Stimulated activated CD4-positive, alpha-beta T cell treated with anti-CD3 and anti-CD28 coated beads, Interleukin-2, amount 100 ng/mL, for 48 hours (primary cell): ENCODE measurements at places on chromosomes 6 and 20.

DNA sequence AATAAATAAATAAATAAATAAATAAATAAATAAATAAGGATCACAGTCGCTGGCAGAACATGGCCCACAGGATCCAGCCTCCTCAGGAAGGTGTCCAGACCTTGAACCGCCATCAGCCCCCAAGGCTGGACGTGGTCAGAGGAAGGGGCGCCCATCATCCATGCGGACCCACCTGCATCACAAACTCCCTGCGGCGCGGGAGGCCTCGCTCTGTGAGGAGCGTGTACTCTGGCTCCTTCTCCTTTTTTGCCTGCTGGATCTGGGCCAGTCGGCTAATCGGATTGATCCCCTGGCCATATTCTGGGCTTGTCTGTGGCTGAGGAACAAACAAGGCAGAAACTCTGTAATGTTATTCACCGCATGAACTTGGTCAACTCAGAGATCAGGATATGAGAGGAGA lies 65.2 kb downstream of the STAU1 start:
- DNase-seq: no peak

- DNase-seq: no peak
Measured at GRCh38 chr20:23923891-23924435, 44.4 kb upstream of the CST5 start.

- no peak for DNase-seq
Measured at GRCh38 chr6:137704802-137705159, 162.3 kb upstream of the TNFAIP3 start.

GRCh38 chr6:108123481-108123929 lies 42.3 kb upstream of the NR2E1 start:
- no peak for DNase-seq

DNA sequence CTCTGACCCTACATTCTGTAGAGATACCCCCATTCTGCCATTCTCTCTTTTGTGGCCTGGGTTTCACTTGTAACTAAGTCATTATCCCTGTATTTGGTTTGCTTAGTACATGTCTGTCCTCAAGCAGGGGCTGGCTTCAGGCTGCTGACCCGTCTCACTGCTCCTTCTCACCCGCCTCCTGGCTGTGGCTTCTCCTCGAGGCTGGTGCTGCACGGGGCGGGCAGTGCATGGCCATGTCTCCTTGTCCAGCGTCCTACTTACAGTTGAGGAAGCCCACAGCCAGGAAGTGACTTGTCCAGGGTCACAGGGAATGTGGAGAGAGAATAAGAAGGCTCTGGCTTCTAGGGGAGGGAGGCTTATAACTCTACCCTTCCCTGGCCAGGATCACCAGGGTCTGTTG lies 11.3 kb downstream of the GTSF1L start:
- no peak for DNase-seq

DNA sequence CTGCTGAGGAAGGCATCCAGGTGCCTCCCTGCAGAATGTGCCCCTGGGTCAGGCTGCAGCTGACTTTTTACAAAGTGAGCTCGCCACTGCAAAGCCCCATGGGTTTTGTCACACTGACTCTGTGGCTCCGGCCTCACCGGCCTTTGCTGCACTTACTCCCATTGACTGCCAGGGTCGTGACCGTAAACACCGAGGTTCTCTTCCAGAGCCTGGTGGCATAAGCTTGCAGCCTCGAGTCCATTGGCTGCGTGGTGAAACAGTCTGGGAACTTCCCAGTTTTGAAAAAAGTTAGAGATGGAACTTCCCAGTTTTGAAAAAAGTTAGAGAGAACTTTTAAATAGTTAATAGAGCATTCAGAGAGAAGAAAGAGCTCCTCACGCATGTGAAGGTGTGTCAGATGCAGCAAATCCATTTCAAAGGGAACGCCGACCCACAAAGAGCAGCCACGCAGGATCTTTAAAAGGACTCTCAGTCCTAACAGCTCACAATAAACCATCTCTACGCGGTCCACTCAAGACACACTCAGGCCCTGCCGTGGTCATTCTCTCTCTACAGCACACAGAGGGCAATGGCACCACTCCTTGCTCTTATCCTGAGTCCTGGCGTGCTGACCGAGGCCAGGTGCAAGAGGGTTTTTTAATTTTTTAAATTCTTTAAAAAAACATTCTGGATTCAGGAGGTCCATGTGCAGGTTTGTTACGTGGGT lies 12.8 kb downstream of the RAMACL start:
- no peak for DNase-seq

- no peak for DNase-seq
Measured at GRCh38 chr6:137216875-137217553, 2.2 kb downstream of the IFNGR1 start.

DNA sequence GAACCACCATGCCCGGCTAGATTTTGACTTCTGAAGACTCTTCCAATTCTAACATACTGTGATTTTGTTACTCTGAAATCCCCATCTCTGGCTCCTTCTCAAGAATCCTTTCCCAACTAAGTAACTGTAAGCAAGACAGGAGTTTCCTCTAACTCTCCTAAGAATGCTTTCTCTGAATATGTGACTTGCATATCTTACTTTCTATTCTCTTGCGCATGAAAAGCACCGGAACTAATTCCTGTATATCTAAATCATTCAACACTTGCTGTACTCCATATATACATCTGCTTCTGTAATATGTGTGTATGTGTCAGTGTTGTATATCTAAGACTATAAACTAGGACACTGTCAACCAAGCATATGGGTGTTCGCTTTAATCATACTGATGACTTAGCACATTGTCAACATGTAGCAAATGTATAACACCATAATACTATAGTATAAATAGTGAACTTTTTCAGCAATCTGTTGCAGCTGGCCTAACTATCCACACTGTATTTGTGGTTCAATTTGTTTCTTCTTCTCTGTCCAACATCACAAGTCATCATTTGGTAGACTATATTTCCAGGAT lies 108.1 kb upstream of the PRDM1 start:
- no peak for DNase-seq

DNA sequence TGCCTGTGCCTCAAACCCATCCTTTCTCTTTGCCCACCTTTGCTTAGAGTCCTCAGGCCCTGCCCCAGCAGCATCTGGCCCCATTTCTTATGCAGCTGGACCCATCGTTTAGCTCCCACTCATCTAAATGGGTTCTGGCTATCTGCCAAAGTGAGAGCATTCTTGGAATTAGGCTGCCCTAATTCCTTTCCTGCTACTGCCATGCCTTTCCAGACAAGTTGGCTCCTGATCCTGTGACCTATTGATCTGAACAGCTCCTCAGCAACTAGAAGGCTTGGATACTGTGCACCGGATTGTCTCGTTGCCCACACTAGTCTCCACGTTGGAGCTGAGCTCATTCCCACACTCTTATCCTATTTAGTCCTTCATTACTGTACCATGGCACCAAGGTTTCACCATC lies 22.9 kb downstream of the DZANK1 start:
- no peak for DNase-seq
